ENCODE measurements at places on chromosomes 4 and X. TPM values are rescaled to one million over a fixed set of nuclear protein-coding genes. Genes with fewer than 3 reads are reported as not detected.

The AFF2 gene
- polyA plus RNA-seq: not detected

The FAM9B gene
- not detected for polyA plus RNA-seq

The GSPT2 gene
- 2.1 TPM for polyA plus RNA-seq

The MYOZ2 gene
- polyA plus RNA-seq: 0.11 TPM

The MAGEE2 gene
- not detected for polyA plus RNA-seq

The CYSLTR1 gene
- polyA plus RNA-seq: not detected

The FAM149A gene
- 0.08 TPM for polyA plus RNA-seq

The ADH1B gene
- not detected for polyA plus RNA-seq

The GUCY1A1 gene
- 1.3 TPM for polyA plus RNA-seq

The GRIA3 gene
- polyA plus RNA-seq: not detected

The ITM2A gene
- polyA plus RNA-seq: 10.4 TPM

The SPATA4 gene
- polyA plus RNA-seq: not detected

The INTU gene
- polyA plus RNA-seq: 1.2 TPM

The CXCL10 gene
- polyA plus RNA-seq: 0.25 TPM

The MAGEA2 gene
- not detected for polyA plus RNA-seq

The ZNF630 gene
- polyA plus RNA-seq: 1.0 TPM

The SHOX gene
- not detected for polyA plus RNA-seq

The GDPD2 gene
- polyA plus RNA-seq: 0.08 TPM

The MTTP gene
- not detected for polyA plus RNA-seq

The CENPVL1 gene
- not detected for polyA plus RNA-seq

The KDM5C gene
- 44.7 TPM for polyA plus RNA-seq

The HMGN5 gene
- polyA plus RNA-seq: 0.95 TPM
